Astrocyte (in vitro differentiated cells and primary cell): ENCODE measurements at places on chromosomes 4 and X. TPM values are rescaled to one million over a fixed set of nuclear protein-coding genes. Genes with fewer than 3 reads are reported as not detected.

- H3K4me3 ChIP-seq: no peak overlapping the region
- no peaks in the 10 kb centered on the region for H3K4me1 ChIP-seq
- H3K27ac ChIP-seq: no peak overlapping the region
- no peaks in the 10 kb centered on the region for H3K36me3 ChIP-seq
Measured at GRCh38 chrX:40460926-40461325, 119.8 kb upstream of the ATP6AP2 start.

MID1 gene
- total RNA-seq: 16.8 and 31.2 TPM in 2 replicates

DNA sequence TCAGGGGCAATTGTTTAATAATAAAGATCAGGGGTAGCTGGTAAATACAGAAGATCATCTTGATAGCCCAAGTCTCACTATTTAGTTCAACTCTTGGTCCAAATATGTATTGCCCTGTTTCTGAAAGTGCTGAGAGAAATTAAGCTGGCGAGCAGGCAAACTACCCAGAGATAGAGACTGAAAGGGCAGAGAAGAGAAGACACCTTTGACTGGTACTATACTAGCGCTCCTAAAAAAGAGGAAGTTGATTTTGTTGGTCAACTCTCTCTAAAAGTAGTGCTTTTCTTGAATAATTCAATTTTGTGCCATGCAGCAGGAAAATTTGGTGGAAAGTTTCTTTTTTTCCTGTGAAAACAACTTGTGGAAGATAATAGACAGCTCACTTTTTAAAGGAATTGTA, 64.0 kb downstream of the IGSF1 start:
- no peak for DNase-seq
- H3K27me3 ChIP-seq: no peaks in the 10 kb centered on the region
- H3K4me1 ChIP-seq: no peaks in the 10 kb centered on the region
- H3K27ac ChIP-seq: no peak overlapping the region

- no peaks in the 10 kb centered on the region for H3K4me1 ChIP-seq
- no peaks in the 10 kb centered on the region for H3K27me3 ChIP-seq
- H3K27ac ChIP-seq: no peak overlapping the region
Measured at GRCh38 chr4:167715176-167715575, 377.2 kb upstream of the ANXA10 start.

RHOXF2 gene
- not detected in 2 replicates for total RNA-seq

- no peak overlapping the region for H3K4me3 ChIP-seq
- no peaks in the 10 kb centered on the region for H3K36me3 ChIP-seq
- no peaks in the 10 kb centered on the region for H3K4me1 ChIP-seq
- DNase-seq: no peak
- no peaks in the 10 kb centered on the region for H3K27me3 ChIP-seq
- no peak overlapping the region for H3K27ac ChIP-seq
Measured at GRCh38 chr4:160894128-160894527, 1269.7 kb downstream of the FSTL5 start.

DNA sequence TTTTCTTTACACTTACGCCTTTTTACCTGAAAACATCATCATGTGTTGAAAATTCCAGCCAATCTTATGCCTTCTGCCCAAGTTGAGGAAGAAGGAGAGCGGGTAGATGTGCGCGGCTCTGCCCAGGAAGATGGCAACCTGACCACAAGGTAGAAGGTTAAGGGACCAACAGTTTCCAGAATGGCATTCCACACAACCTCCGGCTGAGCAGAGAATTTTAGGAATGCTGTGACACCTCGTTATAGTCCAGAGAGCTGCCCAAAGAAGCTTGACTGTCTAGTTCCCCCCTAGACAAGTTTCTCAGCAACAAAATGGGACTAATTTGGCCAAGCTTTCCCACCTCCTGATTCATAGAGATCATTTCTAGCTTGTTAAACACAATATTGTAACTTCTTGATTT, 75.1 kb downstream of the CHST7 start:
- no peak for DNase-seq
- no peak overlapping the region for H3K27ac ChIP-seq
- peaks cover 7% of the 10 kb centered on the region for H3K4me1 ChIP-seq
- H3K27me3 ChIP-seq: no peaks in the 10 kb centered on the region
- no peak overlapping the region for H3K4me3 ChIP-seq

- H3K27ac ChIP-seq: no peak overlapping the region
- H3K4me3 ChIP-seq: no peak overlapping the region
- no peaks in the 10 kb centered on the region for H3K27me3 ChIP-seq
- H3K4me1 ChIP-seq: no peaks in the 10 kb centered on the region
- H3K36me3 ChIP-seq: no peaks in the 10 kb centered on the region
Measured at GRCh38 chr4:153281476-153281875, 63.0 kb upstream of the MND1 start.

GUCY1B1 gene
- 1.5 and 2.5 TPM in 2 replicates for total RNA-seq

DNA sequence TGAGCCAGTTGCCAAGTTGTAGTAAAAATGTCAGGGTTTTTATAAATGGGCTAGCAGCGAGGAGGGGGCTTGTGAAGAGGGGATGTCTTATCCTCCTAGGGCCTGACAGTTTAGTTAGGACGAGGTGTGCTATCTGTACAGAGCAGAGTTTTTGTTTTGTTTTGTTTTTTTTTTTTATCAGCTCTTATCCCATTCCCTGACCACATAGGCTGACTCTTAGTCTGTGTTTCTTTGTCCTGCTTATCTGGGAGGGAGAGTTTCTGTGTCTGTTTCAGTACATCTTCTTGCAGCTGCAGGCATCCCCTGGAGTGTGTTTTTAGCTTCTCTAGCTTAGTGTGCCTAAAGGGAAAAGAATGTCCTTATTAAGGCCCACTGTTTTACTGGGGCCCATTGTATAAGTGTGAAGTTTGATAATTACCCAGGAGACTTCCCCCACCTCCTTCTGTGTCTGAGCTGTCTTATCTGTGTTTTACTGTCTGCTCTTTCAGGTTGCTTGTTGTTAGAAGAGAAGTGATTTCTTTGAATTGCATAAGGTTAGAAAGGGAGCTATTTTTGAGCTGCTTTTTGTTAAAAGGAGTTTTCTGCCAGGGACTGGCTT, 32.0 kb downstream of the PAGE2 start:
- DNase-seq: peak; percentile 6
- no peaks in the 10 kb centered on the region for H3K4me1 ChIP-seq
- no peaks in the 10 kb centered on the region for H3K36me3 ChIP-seq
- no peak overlapping the region for H3K27ac ChIP-seq
- no peak overlapping the region for H3K4me3 ChIP-seq

- H3K4me1 ChIP-seq: no peaks in the 10 kb centered on the region
- H3K27ac ChIP-seq: no peak overlapping the region
- DNase-seq: no peak
- no peak overlapping the region for H3K4me3 ChIP-seq
- no peaks in the 10 kb centered on the region for H3K27me3 ChIP-seq
Measured at GRCh38 chrX:44267861-44268260, 75.6 kb downstream of the EFHC2 start.
